ENCODE measurements at places on chromosomes 12 and 14.

DNA sequence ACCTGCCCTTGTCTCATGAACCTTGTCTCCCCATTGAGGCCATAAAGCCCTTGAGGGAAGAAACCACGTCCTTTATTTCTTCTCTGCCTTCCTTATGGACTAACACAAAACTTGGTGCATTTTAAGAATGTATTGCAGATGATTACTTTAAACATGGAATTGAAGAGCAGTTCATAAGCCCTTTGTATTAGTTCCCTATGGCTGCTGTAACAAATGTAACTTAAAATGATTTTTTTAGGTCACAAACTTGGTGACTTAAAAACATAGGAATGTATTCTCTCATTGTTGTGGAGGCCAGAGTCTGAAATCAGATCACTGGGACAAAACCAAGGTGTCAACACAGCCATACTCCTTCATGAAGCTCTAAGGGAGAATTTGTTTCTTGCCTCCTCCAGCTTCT, 185.5 kb downstream of the PHLDA1 start:
- DNase-seq, result no peak

DNA sequence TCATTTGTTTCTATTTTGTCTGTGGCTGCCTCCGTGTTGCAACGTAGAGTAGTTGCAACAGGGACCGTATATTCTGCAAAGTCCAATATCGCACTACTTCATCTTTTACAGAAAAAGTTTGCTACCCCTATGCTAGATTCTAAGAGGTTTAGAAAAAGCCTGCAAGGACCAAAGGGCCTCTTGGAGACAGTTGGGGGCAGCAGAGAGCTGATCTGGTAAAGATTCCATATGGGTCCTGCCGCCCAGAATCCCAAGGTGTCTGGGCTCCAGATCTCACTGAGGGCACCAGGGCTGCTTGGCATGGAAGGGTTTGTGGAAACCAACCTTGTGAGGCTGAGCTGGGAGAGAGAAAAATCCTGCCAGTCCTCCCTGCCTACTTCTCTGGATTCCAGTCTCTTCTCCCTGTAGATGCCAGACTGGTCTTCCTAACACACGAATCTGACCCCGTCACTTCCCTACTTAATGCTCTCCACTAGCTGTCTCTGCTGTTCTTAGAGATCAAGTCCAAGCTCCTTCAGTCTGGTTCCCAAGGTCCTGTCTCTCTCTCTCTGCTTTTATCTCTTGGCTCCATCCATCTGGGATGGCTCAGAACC, 74.6 kb downstream of the GLRX5 start:
- no peak for DNase-seq

DNA sequence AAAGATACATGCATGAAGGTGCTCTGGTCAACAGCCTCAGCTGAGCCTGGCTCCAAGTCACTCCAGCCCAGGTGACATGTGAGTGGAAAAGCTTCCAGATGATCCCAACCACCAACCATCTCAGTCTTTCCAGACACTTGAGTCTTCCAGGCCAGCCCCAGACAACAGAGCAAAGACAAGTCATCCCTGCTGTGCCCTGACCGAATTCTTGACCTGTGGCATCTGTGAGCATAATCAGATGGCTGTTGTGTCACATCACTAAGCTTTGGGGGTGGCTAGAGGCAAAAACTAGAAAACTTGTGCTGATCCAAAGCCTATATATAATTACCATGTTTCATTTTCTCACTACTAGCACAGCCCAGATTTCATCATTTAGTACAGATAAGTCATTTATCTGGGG, 50.8 kb upstream of the ISM2 start:
- DNase-seq, result no peak

- no peak for DNase-seq
These were observed 35.1 kb downstream of the TRPV4 start for GRCh38 chr12:109797905-109798669.

- DNase-seq, result no peak
These were observed 12.0 kb upstream of the SLC2A14 start for GRCh38 chr12:7884689-7885088.

DNA sequence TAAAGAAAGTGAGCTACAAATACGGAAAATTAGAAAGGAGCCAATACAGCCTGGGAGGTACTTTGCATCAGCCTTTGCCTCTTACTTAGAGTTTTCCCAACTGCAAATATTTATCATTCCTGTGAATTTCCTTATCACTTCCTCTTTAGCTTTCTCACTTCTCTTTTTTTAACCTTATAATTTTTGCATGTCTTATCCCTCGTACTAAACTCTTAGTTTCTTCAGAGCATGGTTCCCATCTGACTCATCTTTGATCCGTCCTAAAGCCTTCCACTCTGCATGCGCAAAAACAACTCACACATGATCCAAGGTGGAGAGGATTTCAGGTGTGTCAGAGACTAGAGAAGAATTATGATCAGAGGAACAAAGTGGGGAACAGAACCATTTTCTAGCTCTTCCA, 9.6 kb upstream of the SNAPC1 start:
- DNase-seq, result no peak

- DNase-seq, result no peak
These were observed 3.0 kb downstream of the PAWR start for GRCh38 chr12:79687711-79688260.

- no peak for DNase-seq
These were observed 2.8 kb upstream of the MARK3 start for GRCh38 chr14:103382376-103382775.

GRCh38 chr14:84976805-84977204, 553.1 kb upstream of the FLRT2 start:
- DNase-seq, result no peak

DNA sequence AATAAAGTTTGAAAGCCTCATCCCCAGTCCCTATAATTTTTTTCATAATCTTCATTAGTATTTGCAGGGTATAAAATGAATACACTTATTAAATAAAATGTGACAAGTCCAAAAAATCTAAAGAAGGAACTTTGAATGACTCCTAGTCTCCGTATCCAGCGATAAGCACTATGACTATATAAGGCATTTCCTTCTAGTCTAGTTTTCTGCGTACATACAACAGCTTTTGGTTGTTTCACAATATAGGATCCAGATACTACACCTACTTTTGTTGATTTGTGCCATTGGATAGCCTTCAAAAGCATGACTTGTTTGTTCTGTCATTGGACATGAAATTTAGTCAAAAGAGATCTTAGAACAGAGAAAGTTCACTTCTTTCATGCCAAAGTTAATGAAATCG, 133.3 kb upstream of the PWP1 start:
- no peak for DNase-seq

DNA sequence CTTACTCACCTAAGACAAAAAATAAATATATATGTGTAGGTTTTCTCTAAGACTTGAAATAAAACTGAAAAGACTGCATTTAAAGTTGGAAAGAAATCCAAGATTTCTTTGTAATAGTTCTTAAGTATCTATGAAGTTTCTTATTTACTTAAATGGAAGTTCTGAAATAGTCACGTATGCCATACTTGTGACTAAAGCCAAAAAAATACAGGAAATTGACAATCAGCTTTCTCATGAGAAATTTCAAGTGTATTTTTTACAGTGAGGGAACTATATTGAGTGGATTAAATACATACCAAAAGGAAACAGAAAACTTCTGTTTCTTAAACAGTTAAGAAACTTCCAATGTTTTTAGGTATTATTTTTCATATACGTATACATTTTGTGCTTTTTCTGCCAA, 188.1 kb downstream of the DPY19L2 start:
- DNase-seq, result no peak

GRCh38 chr12:22860926-22861325, 236.0 kb downstream of the ETNK1 start:
- no peak for DNase-seq

DNA sequence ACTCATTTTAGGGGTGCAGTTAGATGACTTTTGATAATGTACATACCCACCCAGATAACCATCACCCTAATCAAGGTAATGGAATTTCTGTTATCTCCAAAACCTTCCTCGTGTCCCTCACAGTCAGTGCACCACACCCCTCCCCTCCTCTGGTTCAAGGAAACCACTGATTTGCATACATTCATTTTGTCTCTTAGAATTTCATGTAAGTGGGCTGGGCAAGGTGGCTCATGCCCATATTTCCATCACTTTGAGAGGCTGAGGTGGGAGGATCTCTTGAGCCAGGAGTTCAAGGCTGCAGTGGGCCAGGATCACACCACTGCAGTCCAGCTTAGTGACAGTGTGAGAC, 15.7 kb downstream of the ADIPOR2 start:
- no peak for DNase-seq

Data from T-helper 17 cell (primary cell).